ENCODE measurements at places on chromosomes 2 and 18.

- no peak for DNase-seq
Observed at GRCh38 chr2:83990636-83991035, 468.4 kb downstream of the SUCLG1 start.

DNA sequence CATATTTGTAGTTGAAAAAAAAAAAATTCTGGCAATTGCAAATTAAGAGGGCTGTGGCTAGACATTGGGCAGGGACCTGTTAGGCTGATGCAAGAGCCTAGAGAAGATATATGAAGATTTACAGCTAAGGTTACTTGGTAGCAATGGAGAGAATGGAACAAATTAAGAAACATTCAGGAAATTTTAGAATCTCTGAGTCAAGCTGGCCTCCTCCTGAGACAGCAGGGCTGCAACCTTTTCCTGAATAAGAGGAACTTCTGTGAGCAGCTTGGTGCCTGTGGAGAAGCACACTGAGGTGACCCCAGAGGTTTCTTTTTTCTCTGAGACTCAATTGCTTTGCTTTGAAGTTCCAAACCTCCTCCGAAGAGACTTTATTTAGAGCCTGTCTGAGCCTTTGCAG is 118.6 kb upstream of the LRATD1 start:
- DNase-seq, result no peak

DNA sequence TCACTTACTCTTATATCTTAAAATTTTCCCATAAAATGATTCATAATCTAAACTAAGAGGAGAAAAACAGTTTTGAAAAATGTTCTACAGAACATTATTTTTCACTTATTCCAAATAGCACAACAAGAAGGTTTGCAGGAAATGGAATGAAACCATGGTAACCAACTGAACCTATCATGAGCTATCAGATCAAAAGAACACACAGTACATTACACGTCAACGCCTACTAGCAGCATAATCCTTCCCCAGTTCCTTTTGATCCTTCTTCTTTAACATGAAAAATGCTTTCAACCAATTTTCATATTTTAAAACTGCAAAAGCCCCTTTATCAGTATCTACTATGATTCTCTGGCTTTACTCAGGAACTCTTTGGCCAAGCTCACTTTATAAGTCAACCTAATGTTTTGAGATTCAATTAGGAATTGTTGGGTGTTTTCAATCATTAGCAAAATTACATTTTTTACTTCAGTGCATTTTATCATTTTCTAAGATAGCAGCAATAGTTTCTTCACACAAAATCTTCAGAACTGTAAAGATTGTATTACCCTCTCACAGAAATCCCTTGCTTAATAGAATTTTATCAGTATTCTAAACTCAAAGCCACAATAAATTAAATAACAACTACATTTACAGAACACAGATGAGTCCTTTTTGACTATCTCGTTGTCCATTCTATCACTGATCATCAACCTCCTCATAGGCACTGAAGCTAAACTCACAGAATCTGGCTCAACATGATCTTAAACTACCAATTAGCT is 102.5 kb downstream of the CHN1 start:
- no peak for DNase-seq

GRCh38 chr2:197675711-197676188 is 363 bp upstream of the RFTN2 start:
- DNase-seq, result peak; percentile 34

GRCh38 chr2:4931721-4932365 is 760.3 kb upstream of the SOX11 start:
- DNase-seq, result no peak

DNA sequence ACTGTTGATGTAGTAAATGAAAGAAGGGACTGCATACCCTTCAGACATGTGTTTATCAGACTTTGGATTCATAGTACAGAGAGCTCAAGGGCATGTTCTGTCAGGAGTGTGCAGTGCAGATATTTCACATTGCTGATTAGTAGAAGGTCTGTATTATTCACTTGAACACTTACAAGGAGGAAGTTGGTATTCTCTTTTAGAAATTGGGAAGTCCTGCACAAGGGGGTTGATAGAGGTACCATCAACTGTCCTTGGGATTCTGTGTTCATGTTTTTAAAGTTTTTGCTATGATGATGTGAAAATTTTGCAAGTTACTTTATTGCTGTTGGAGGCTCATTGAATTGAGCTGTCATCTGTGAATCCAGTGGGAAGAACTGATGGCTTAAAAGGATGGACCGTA is 6.7 kb downstream of the PSMD1 start:
- DNase-seq, result no peak

GRCh38 chr2:88209521-88210131 is 39.5 kb downstream of the THNSL2 start:
- no peak for DNase-seq

GRCh38 chr2:17835516-17835915 is 19.3 kb downstream of the MSGN1 start:
- no peak for DNase-seq

DNA sequence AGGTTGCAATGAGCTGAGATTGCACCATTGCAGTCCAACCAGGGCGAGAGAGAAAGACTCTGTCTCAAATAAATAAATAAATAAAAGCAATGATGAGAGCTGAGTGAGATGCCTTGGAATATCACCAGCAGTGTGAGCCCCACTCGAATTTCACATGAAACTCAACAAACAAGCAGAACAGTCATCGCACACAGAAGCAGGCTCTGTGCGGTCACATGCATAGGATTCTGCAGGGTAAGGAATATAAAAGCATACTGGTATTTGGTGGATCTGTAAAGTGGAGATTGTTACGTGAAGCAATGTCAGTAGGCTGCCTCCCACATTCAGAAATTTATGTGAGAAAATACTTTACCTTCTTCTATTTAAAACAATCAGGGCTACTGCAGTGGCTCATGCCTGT is 18.0 kb upstream of the AP1S3 start:
- DNase-seq, result no peak

DNA sequence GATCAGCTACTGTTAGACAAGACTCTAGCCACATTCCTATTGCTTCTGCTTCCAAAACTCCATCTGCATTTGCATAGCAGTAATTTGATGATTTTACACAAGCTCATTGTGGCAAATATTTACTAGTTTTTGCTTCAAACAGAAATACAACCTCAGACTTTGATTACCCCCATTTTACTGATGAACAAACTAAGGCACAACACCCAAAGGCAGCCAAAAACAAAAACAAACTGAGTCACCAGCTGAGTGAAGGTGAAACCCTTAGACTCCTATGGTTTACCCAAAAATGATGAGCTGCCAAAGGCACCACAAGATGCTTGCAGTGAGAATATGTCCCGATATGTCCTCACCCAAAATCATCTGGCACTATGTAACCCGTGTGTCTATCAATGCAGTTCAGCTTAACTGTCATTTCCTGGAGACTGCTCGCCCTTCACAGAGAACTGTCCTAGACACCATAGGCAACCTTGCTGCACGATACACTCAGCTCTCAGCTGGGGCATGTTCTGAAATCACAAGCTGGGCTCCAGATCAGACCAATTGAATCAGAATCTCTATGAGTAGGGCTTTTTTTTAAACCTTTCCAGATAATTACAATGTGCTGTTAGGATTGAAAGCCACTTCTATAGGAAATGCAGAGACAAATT is 4.1 kb upstream of the EVA1A start:
- no peak for DNase-seq

DNA sequence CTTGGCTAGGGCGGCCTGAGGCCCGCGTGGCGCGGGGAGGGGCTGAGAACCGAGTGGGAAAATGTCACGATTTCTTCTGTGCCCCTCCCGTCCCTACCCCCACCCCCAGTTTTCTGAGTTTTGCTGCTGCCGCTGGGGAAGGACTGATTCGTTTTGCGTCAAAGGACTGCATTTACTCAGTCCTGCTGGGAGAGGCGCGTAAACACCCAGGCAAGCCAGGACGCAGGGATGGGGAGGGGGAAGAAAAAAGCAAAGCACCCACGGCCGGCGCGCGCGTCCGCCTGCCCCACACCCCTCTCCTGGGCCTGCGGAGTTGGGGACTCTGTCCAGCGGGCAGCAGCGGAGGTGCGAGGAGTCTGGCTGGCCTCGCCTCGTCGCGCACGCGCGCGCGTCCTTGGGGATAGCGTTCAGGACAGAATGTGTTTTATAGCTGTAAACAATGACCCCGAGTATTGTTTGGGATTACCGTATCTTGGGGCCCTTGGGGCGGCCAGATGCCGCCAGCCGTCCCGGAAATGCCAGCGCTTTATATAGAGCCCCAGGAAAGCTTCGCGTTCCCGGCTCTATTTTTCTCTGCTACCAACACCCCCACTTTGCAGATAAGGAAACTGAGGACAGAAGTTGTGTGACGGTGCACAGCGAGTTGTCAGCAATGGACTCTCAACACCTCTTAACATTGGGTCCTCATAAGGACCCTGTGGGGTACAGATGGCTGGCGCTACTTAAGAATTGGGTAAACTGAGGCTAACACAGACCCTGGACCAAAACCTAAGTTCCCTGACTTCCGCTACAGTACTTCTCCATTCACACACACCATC is 1.7 kb upstream of the FOSL2 start:
- DNase-seq, result peak; percentile 94

GRCh38 chr2:152594792-152595191 is 122.5 kb downstream of the PRPF40A start:
- DNase-seq, result no peak

GRCh38 chr2:181946444-181947127 is 39.1 kb upstream of the PPP1R1C start:
- no peak for DNase-seq

GRCh38 chr18:24659827-24660720 is 199.6 kb downstream of the HRH4 start:
- peak; percentile 66 for DNase-seq

- DNase-seq, result no peak
Observed at GRCh38 chr2:99936065-99936464, 206.3 kb downstream of the AFF3 start.

GRCh38 chr18:39838831-39839230 is 2116.2 kb upstream of the PIK3C3 start:
- DNase-seq, result no peak

- no peak for DNase-seq
Observed at GRCh38 chr18:13377496-13377895, 158.9 kb downstream of the LDLRAD4 start.

- no peak for DNase-seq
Observed at GRCh38 chr2:147275943-147276342, 568.9 kb upstream of the ACVR2A start.

DNA sequence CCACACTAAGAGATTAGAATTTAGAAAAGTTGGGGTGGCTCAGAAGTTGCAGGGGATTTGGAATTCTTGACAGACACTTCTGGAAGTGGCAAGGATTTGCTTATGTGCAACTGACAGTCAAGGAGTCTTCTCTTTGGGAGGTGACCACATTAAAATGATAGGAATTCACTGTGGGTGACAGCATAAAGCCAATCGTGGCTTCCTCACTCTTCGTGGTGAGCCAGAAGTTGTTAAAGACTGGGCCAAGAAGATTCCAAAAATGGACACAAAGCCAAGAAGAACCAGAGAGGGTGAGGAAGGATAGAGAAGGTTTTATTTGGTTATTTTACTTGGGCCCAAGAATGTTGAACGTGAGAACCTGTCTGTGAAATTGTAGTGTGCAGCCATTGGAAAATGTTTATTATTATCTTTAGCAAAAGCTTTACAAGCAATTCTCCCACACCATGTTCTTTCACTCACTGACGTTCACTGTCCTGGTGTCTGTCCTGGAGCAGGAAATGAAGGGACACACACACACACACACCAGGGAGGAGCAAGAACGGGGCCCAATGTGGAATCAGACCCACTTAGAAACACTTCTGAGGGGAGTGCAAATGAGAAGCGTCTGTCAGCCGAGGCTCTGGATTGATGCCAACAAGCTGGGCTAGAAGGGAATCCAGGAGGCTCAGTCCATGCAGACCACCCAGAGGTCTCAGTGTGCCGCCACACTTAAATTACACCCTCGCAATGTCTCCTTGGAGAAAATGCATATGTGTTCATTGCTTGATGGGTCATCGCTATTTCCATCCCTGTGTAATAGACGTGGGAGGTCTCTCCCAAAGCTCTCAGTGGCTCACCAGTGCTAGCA is 37.2 kb downstream of the STEAP3 start:
- no peak for DNase-seq

DNA sequence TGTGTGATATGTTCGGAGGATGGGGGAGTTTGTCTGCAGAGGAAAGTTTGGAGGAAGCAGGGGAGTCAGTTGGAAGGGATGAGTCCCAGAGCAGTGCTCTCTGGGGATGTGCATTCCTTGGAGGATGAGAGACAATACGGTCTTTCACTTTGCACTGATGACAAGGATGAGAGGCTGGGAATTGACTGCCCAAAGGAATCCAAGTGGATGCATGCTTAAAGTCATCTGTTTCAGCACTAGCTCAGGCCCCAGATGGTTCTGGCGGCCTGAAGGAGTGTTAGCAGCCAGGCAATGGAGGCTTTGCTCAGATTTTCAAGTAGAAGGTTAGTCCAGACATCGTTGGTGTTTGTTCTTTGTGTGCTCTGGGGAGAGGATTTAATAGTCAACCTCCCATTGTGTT is 100.2 kb downstream of the CRIM1 start:
- peak; percentile 47 for DNase-seq

DNA sequence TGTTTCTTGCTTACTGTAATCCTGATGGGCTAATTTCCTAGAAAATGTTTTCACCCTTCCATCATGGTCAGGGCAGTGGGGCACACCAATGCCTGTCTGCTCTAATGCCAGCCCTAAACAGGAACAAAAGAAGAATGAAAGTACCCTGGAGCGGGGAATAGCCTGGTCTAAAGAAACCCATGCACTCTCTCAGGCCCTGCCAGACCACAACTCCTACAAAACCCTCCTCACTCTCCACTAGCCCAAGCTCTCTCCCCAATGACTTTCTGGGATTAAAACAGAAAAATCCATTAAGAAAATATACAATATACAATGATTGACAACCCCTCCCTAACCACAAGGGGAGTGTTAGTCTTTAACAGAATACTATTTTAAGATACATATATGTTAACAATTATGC is 67.6 kb downstream of the AAK1 start:
- DNase-seq, result no peak

- DNase-seq, result no peak
Observed at GRCh38 chr2:25926984-25927756, 48.9 kb upstream of the ASXL2 start.

DNA sequence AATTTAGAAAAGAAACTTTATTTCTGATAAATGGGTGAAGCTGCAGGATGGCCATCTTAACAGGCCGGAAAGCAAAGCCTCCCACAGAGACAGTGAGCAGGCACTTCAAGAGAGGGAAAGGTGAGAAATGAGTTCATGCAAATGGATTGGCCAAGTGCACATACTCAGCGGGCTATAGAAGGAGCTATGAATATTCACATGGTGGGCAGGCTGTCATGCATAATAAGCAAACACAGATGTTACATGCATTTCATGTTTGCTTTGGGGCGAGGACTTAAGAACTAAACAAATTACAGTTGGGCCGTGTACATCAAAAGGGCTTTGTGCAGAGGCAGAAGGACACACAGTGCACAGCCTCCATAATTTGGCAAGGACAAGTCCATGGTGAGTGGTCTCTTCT is 69.8 kb upstream of the MAL start:
- no peak for DNase-seq

GRCh38 chr2:21916934-21917522 is 793.3 kb downstream of the TDRD15 start:
- DNase-seq, result no peak
